Activated CD8-positive, alpha-beta T cell treated with anti-CD3 and anti-CD28 coated beads for 36 hours (primary cell): ENCODE measurements at places on chromosomes 2 and 18. TPM values are rescaled to one million over a fixed set of nuclear protein-coding genes. Genes with fewer than 3 reads are reported as not detected.

The PLEKHM3 gene
- total RNA-seq = 4.5 TPM

The PPP1R1C gene
- total RNA-seq = not detected

The DUSP19 gene
- 2.1 TPM for total RNA-seq

The SLC16A14 gene
- 2.3 TPM for total RNA-seq

The FEV gene
- not detected for total RNA-seq

The HOXD11 gene
- total RNA-seq = not detected

The AFF3 gene
- 3.1 TPM for total RNA-seq

The MRPS9 gene
- 46.9 TPM for total RNA-seq

The CDK5R2 gene
- not detected for total RNA-seq

The OTOF gene
- total RNA-seq = 0.81 TPM

The PARD3B gene
- 0.11 TPM for total RNA-seq

The TCF23 gene
- total RNA-seq = not detected

The RFTN2 gene
- total RNA-seq = not detected

The NT5DC4 gene
- not detected for total RNA-seq

The SCYGR6 gene
- total RNA-seq = not detected

GRCh38 chr2:37167636-37168180 lies 10.9 kb upstream of the EIF2AK2 start:
- DNase-seq = no peak

DNA sequence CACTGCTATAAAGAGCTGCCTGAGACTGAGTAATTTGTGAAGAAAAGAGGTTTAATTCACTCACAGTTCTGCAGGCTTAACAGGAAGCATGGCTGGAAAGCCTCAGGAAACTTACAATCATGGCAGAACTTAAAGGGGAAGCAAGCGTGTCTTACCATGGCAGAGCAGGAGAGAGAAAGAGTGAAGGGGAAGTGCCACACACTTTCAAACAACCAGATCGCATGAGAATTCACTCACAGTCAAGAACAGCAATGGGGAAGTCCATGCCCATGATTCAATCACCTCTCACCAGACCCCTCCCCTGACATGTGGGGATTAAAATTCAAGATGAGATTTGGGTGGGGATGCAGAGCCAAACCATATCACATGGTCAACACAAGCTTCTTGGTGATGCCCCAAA lies 34.7 kb upstream of the CDK5R2 start:
- DNase-seq = no peak

GRCh38 chr2:150133623-150134022 lies 353.8 kb downstream of the RND3 start:
- peak; percentile 23 for DNase-seq

GRCh38 chr18:12041561-12041960 lies 52.1 kb upstream of the ANKRD62 start:
- DNase-seq = no peak

DNA sequence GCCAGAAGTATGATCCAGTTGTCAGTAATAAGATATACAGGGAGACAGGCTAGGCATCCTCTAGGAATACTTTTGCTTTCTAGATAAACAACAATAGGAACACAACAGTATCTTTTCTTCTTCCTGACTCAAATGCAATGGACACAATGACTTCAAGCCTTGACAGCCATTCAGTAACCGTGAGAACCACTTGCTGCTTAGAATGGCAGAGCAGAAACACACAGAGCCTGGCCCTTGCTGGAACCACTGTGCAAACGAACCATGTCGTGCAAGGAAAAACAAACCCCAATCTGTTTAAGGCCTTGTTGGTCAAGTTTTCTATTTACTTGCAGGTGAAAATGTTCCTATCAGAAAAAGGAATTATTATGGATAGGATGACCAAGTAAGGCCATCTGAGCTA lies 18.8 kb downstream of the TRIP12 start:
- no peak for DNase-seq

- no peak for DNase-seq
Measured at GRCh38 chr2:232839411-232840079, 30.5 kb upstream of the SNORC start.

- no peak for DNase-seq
Measured at GRCh38 chr18:45671321-45671720, 52.7 kb upstream of the SLC14A1 start.

GRCh38 chr2:37832590-37833197 lies 92.4 kb upstream of the RMDN2 start:
- peak; percentile 92 for DNase-seq

- DNase-seq = no peak
Measured at GRCh38 chr2:205261516-205262020, 420.7 kb upstream of the NRP2 start.

DNA sequence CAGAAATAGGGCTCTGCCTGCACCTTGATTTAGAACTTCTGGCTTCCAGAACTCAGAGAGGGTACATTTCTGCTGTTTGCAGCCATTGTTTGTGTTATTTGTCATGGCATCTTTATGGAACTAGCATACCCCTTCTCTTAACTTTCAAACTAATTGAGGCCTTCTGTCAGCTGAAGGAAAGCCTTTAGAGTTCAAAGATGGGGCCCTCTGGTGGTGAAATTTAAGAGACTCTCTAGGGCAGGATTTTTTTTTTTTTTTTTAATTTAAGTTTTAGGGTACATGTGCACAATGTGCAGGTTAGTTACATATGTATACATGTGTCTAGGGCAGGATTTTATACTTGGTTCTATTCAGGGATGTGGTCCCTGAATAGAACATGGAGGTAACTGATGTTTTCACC lies 260.6 kb upstream of the LINC00305 start:
- DNase-seq = no peak

GRCh38 chr2:170340693-170341068 lies 162.7 kb downstream of the MYO3B start:
- DNase-seq = peak; percentile 44

DNA sequence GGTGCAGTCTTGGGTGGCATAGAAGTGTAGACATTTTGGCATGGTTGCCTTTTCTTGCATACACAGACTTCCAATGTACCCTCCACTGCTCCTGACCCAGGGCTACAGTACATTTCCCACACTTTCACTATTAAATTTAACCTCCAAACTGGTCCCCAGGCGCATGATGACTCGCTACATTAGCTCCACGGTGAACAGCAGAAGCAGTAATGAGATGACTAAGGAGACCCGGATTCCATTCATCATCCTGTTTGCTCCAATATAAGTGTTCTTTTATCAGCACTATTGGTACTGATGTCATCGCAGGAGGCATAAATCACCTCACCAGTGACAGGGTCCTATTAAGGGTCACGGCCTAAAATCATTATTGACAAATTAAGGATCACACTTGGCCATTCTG lies 316.5 kb downstream of the EN1 start:
- no peak for DNase-seq

DNA sequence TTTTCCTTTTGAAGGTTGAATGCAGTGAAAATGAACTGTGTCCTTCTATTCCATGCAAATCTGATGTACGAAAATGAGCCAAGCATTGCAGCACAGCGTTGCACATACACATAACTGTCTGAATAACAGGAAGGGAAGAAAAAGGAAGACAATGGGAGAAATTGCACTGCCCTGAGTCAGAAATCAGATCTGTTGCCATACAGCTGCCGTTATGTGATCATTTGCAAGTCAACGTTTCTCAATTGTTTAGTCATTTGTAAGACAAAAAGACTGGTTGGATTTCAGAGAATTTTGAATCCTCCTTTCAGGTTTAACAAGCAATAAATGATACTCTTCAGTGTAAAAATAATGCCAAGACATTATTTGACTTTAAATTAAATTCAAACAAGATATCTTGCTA lies 284.1 kb downstream of the DSEL start:
- no peak for DNase-seq

DNA sequence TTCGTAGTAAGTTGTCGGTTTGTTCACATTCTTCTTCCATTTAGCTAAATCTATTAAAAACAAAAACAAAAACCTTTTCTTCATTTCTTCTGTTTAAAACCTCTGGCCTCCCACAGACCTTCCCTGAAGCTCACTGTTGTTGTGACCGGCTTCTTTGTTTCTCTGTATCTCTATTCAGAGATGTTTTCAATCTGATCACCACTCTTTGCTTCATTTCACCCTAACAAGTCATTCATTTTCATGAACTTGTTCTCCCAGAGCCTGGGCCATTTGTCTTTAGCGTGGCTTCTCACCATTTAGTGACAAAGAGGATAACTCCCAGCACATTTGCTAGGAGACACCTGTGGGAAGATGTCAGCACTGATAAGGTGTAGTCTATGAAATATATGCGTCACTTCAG lies 794.2 kb downstream of the ERBB4 start:
- no peak for DNase-seq

GRCh38 chr18:72181241-72181764 lies 362.8 kb downstream of the CBLN2 start:
- DNase-seq = peak; percentile 51

DNA sequence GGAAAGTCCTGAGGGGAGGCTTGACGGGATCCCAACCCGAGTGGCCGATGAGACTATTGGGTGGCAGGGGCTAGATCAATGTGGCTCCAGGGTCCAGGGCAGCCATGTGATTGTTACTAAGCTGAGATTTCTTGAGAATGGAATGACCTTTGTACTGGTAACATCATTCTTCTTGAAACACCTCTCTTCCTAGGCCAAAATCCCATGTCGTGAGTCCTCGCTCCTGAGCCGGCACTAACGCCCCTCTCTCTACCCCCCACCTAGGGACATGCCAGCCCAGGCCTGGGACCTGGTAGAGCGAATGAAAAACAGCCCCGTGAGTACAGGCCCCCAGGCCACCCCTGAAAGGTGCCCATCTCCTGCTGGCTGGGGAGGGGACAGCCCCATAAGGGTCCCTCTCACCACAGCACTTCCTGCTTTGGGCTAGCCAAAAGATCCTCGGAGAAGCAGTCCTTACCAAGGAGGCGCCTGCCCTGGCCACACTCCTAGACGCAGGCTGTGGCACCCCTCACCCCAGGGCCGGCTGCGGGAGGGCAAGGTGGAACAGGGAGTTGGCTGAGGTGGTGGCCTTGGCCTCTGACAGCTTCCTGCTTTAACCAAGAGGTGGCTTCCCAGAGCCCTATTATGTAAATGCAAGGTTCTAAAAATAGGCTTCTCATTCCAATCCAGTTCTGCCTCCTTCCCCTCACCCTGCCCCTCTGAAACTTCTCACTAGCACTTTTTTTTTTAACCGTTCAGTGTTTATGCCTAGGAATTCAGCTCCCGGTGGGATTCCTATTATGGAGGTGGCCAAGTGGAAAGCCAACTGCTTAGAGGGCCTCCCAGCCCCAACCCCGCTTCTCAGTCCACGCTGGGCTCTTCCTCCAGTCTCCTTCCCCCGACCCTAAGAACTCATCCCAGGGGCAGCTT lies 126.6 kb upstream of the PPP1CB start:
- DNase-seq = peak; percentile 88

- no peak for DNase-seq
Measured at GRCh38 chr18:40258311-40258710, 1696.7 kb upstream of the PIK3C3 start.

GRCh38 chr2:175432793-175433192 lies 251.3 kb upstream of the ATP5MC3 start:
- DNase-seq = no peak

GRCh38 chr18:60191926-60192325 lies 180.6 kb downstream of the MC4R start:
- no peak for DNase-seq

GRCh38 chr18:12659904-12660605 lies 2.1 kb upstream of the SPIRE1 start:
- DNase-seq = peak; percentile 66

GRCh38 chr18:47999801-48000248 lies 69.4 kb upstream of the SMAD2 start:
- no peak for DNase-seq

DNA sequence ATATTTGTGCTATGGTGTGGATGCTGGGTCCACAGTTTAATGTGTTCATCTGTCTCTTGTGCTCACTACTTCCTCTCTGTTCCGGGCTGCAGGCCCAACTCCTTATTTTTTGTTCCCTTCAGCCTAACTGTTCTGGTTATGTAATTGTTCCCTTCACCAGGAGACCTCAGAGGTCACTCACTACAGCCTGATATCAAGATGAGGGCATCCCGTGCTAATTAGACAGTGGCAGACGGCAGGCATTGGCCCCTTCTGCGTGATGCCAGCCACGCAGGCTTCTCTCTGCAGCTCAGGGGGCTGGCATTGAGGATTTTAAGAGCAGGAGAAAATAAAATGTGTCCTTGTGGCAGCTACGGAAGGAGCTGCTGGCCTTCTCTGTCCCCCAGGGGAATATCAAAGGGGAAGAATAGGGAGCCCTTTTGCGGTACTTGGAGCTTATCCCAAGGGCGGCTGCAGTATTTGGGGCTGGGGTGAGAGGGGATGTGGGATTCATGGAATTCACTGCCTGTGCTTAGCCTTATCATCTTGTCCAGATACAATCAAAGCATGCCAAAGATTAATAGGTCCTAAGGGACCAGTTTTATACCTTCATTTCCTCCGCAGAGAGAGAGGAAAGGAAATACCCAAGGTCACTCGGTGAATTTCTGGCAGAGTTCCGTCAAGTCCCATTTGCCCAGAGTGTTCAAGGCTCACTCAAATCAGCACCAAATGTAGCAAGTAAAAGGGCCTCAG lies 53.3 kb upstream of the TRIB2 start:
- no peak for DNase-seq

DNA sequence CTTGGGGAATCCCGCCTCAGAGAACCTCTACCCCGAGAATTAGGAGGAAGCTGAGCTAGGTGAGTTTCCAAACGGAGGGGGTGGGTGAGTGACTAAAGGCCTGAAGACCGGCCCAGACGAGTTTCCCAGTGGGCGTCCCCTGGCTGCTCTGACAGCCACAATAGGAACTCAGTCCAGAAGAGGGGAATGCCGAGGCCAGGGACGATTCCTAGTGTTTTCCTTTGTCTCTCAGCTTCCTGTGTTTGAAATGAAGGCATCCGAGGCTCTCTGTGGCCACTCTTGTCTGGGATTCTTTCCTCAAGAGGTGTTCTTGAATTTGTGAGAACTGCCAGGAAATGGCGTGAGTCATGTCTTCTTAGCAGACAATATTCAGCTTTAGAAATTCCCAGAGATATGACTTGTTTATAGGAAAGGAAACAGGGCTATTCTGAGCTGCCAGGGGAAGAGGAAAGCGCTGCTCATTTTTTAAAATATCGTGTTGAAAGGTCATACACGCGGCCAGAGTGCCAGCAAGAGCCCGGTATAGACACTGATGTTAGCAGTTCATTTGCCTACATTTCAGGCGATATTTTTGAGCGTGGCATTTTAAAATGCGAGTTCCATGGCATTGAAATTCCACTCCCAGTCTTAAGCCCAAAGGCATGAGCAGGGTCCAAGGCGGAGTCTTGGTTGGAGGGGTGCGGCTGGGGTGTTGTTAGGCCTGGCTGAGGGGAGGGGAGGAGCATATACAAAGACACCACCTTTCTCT lies 169.1 kb upstream of the KLF7 start:
- DNase-seq = peak; percentile 45

GRCh38 chr2:7672027-7672684 lies 754.9 kb downstream of the RNF144A start:
- DNase-seq = peak; percentile 85

- DNase-seq = no peak
Measured at GRCh38 chr2:180156651-180157050, 149.6 kb upstream of the CWC22 start.

GRCh38 chr18:14924226-14924625 lies 176.3 kb downstream of the ANKRD30B start:
- DNase-seq = no peak

GRCh38 chr2:212259226-212259625 lies 279.4 kb downstream of the ERBB4 start:
- DNase-seq = no peak

GRCh38 chr2:58428096-58429013 lies 187.2 kb upstream of the FANCL start:
- peak; percentile 15 for DNase-seq
